ENCODE measurements at places on chromosomes 7 and 10.

DNA sequence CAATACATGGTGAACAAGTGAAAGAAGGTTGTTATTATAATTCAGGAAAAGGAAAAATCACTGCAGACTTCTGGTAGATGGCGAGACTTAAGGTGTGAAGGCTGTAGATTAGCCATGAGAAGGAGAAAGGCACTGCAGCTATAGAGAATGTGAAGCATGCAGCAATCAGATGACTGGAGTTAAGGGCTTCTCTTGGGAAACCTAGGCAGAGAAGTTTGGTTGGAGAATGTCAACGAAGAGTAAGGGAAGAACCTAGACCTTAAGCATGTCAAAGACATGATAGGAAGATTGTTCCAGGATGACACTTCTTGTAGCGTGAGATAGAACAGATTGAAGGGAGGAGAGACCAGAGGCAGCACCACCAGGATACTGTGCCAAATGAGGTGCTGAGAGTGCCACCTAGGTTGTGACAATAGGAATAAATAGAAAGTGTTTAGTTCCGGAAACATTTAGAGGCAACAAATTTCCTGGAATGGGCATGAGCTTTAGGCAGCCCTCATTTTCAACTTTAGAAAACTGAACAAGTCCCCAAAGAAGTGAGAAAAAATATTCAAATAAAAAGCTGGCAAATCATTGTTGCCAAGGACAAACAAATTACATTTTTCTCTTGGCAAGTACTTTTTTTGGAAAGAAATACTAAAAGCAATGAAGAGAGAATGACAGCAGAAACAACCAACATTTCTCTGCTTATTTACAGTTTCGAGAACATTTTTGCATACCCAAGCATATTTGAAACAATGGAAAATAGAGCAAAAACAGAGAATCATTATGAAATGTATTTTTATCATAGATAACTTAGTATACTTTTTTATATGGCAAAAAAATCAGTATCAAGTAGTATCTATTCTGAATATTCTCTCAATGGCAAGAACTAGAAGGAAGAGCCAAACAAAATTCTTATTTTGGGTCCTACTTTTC, 4.9 kb downstream of the LRRC17 start:
- DNase-seq = no peak

DNA sequence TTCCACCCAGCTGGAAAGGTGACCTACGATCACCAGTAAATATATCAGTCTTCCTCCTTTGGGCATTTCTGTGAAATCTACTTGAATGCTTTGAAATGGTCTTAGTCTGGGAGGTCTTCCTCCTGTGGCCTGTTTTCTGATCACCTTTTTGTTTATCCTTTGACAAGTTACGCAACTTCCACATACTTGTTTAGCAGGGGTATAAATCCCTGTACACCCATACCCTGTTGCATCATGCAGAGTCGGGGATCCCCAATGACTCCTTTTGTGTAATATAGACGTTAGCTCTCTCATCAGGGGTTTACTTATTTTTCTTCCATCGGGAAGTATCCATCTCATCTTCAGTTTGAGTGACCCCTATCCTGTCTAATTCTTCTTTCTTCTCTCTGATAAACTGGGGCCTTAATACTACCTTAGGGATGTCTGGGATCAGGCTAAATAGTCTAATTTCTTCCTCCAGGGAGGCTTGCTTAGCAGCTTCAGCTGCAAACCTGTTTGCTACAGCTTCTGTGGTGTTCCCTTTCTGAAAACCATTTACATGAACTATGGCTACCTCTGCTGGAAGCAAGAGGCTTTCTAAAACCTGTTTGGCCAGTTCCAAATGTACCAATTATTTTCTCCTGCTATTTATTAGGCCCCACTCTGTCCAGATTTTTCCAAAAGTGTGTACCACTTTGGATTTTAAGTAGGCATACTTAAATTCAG, 25.8 kb downstream of the MAPK8 start:
- DNase-seq = peak; percentile 18

- DNase-seq = no peak
Measured at GRCh38 chr10:101215397-101216206, 13.7 kb downstream of the LBX1 start.

DNA sequence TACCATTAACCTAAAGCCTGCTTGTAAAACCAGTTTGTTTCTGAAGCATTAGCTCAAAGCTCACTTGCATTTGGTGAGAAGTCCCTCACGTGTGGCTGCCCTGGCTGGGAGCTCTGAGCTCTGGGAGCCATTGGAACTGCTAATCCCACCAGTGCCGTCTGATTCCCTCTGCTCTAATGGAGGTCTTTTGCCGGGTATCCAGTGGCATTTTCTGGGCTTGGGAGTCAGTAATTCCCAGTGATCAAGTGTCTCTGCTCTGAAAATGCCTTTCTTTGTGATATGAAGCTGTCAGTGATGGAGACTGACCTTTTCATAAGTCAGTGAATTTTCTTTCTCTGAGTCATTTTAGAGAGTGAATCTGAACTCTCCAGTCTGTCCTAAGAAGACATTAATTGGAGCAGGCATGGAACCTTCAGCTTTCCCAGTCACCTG, 36.9 kb upstream of the FAM20C start:
- no peak for DNase-seq

DNA sequence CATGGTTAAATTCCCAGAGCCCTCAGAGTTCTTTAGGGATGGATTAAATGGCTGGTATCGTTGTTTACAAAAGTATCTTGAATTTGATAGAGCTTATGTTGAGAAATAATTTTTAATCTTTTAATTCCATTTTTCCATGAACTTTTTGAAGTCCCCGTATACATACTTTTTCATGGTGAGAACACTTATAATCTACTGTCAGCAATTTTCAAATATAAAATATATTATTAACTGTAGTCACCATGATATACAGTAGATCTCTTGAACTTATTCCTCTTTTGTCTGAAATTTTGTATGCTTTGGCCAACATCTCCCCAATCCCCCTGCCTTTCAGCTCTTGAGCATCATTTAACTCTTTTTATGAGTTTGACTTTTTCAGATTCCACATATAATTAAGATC, 9.4 kb downstream of the EFCAB10 start:
- no peak for DNase-seq

DNA sequence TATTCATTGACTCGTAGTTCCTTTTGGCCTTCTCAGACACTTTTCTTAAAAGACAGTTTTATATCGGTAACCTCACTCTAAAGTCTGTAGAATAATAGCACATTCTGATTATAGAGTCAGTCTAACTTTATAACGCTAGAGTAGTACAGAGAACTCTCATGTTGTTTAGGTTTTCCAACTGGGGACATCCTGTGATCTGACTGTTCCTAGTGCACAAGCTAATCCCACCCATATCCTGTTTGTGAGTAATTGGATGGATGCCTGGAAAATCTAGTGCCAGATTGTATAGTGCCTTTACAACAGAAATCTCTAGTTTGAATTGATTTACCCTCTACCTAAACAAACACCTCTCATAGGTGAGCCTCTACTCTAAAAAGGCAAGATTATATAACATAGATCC, 107.4 kb downstream of the ZEB1 start:
- DNase-seq = no peak

DNA sequence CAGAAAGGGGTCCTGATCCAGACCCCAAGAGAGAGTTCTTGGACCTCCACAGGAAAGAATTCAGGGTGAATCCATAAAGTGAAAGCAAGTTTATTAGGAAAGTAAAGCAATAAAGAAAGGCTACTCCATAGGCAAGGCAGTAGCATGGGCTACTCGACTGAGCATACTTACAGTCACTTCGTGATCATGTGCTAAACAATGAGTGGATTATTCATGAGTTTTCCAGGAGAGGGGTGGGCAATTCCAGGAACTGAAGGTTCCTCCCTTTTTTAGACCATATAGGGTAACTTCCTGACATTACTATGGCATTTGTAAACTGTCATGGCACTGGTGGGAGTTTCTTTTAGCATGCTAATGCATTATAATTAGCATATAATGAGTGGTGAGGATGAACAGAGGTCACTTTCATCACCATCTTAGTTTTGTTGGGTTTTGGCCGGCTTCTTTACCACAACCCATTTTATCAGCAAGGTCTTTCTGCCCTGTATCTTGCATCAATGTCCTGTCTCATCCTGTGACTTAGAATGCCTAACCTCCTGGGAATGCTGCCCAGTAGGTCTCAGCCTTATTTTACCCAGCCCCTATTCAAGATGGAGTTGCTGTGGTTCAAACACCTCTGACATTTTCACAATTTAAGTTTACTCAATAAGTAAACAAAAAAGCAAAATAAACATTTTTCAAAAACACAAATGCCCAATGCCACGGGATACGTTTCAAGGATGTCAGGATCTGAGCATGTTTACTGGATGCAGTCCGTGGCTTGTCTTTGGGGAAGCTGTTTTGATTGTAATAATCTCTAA, 37.0 kb downstream of the ALOX5 start:
- DNase-seq = peak; percentile 86

- peak; percentile 33 for DNase-seq
Measured at GRCh38 chr7:150378115-150378852, 846 bp upstream of the ZNF775 start.

DNA sequence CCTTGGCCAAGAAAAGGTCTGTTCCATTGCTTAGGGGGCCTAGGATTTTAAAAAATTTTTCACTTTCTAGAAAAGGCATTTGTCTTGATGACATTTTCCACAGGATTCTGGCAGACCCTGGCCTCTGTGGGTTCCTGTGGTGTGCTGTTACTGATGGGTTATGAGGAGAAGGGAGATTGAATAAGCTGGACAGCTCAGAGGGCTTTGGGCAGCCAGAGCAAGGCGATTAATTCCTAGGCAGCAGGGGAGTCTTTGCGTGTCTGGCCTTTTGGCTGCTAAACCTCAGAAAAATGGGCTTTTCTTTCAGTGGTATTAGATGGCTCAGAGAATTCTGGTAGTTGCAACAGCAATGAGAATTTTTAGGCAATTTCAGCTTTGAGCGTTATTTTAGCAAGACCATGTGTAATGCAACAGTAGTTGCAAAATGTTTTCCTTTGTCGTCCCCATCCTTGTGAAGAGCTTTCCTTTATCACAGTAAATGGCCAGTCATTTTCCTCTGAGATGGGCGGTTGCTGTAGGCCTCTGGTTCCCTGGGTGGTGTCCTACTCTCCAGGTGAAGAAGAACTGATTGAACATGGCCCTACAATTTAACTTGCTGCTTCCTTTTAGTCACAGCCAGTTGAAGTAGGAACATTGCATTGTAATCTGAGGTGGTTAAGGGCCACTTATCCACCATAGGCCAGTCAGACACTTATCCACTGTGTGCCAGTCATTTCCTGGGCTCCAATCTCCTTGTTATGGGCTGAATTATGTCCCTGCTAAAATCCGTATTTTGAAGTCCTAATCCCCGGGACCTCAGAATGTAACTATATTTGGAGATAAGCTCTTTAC, 43.2 kb downstream of the SH2D4B start:
- DNase-seq = peak; percentile 28

GRCh38 chr7:141737118-141737835, 881 bp upstream of the SSBP1 start:
- no peak for DNase-seq

DNA sequence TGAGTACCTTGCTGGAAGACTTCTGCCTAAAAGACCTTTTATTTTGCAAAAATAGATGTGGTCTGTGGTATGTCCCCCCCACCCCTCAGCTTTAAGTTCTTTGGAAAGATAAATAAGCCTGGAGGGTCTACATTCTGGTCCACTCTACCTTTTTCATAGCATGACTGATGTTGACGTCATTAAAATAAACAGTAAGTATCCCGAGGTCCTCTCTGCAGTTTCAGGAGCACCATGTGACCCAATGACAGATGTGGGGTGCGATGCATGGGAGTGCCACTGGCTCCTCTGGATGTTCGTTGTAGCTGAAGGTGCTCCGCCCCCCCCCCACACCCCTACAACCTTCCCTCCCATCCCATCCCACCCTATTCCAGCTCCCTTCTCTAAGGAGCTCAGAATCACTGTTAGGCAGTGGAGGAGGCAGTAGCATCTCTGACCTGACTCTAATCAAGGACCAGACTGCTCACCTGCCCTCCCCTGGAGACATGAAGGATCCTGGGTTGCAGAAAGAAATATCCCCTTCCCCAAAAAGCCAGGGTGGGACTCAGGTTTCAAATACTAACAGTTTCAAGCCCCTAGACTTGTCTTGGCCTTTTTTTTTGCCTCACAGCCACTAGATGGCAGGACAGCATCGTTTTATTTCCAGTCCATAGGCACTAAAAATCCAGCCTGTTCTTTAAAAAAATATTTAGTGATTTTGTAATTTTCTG, 25.1 kb downstream of the CASP7 start:
- DNase-seq = peak; percentile 33

DNA sequence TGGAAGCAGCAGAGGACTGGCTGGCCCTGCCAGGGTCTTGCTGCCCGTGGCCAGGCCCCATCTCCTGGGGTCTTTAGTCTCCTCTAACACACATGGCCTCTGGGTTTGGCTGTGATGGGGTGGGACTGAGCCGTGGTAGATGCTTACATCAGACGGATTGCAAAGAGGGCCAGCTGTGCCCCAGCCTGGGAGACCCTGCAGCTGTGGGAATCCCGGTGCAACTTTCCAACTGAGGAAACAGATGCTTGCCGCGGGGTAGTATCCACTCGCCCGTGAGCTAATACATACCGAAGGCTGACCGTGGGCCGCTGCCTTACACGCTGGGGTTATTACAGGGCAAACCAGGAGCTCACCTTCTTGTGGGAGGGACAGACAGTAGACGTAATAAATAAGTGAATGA, 24.1 kb upstream of the SH2B2 start:
- DNase-seq = no peak

DNA sequence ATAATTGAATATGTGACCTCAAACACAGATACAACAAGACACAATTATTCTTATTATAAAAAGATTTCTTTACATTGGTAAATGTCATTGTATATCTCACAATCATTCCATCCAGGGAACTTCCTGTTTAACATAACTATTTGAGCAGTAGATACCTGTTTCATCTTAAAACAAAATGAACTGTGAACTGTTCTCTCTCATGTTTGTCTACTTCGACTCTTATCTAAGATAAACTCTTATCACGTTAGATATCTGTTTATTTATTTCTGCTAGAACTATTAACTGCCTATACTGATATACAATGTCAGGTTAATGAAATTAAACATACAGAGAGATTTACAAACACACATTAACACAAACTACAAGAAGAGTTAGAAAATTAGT, 20.1 kb downstream of the ANK3 start:
- no peak for DNase-seq

- no peak for DNase-seq
Measured at GRCh38 chr7:3780525-3780924, 479.5 kb downstream of the SDK1 start.

DNA sequence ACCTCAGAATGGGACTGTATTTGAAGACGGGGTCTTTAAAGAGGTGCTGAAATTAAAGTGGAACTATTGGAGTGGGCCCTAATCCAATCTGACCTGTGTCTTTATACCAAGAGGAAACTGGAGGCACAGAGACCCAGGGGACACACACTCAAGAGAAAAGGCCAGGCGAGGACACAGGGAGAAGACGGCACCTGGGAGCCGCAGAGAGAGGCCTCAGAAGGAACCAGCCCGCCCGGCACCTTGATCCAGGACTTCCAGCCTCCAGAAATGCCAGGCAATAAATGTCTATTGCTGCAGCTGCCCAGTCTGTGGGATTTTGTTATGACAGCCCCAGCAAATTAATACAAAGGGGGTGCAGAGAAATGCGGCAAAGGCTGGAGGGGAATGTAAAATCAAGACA, 10.5 kb downstream of the CARD11 start:
- DNase-seq = no peak

- no peak for DNase-seq
Measured at GRCh38 chr7:77459311-77459726, 43.2 kb upstream of the GSAP start.

- no peak for DNase-seq
Measured at GRCh38 chr7:40182452-40182851, 47.6 kb downstream of the SUGCT start.
